Right ventricle myocardium superior (tissue), 1 donor: ENCODE measurements at places on chromosomes 1 and 21. TPM values are rescaled to one million over a fixed set of nuclear protein-coding genes. Genes with fewer than 3 reads are reported as not detected.

DNA sequence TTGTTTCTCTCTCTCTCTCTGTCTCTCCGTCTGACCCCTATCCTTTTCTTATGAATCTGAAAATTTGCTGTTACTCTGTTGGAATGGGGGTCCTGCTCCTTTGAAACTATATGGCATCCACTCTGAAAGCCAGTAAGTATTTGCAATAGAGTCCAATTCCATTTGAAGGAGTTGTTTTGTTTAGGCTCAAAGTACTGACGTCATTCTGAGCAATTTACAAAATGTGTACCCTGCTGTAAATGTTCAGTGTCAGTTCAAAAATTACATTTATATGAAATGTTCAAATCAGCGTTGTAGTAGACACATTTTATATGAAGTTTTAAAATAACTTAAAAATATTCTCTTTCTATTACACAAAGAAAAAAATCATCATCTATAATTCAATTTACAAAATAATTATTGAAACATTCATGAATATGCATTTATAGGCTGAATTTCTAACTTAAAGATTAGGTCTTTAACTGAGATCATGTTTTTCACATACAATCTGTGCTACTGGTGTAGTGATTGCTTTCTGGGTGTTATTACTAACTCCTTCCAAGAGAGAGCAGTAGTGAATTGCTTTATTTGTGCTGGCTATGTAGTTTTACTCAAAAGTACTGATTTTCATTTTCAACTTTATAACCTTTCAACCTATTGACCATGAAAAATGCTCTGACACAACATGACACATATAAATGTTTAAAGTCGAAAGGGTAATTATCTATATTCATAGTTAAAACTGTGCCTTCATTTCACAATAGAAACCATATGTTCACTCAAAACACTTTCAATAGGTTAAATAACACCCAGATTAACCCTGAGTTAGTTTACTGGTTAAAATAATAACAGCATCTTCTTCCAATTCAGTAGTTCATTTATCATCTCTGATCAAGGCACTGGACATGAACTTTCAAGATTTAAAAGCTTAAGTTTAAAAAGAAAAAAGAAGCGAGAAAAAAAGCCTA lies 253.1 kb upstream of the ADGRL4 start:
- DNase-seq: no peak

DNA sequence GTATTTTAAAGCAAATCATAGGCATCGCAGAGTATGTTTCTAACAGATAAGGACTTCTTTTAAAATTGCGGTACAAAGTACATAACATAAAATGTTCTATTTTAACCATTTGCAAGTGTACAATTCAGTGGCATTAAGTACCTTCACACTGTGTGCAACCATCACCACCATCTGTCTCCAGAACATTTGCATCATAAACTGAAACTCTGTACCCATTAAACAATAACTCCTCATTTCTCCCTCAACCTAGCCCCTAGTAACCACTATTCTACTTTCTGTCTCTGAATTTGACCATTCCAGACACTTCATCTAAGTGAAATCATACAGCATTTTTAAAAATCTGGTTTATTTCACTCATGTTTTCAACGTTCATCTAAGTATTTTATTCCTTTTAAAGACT lies 16.6 kb upstream of the ATF3 start:
- DNase-seq: no peak

GRCh38 chr1:169959686-169960085 lies 66.0 kb upstream of the SCYL3 start:
- DNase-seq: no peak

DNA sequence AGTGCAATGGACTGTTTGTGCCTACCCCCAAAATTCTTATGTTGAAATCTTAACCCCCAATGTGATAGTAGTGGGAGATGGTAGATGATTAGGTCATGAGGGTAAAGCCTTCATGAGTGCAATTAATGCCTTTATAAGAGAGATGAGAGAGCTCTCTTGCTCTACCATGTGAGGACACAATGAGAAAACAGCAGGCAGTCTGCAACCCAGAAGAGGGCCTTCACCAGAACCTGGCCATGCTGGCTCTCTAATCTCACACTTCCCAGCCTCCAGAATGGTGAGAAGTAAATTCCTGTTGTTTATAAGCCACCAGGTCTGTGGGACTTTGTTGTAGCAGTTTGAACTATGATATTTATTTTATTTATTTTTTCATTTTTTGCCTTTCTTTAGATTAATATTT lies 21.0 kb downstream of the RYR2 start:
- no peak for DNase-seq

DNA sequence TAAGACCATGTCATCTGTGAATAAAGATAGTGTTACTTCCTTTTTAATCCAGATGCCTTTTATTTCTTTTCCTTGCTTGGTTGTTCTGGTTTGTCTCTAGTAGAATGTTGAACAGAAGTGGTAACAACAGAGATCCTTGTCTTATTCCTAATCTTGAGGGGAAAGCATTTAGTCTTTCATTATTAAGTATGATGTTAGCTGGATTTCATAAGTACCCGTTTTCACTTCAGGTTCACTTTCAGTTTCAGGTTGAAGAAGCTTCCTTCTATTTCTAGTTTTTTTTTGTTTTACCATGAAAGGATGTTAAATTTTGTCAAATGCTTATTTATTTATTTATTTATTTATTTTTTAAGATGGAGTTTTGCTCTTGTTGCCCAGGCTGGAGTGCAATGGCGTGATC lies 22.3 kb upstream of the AGPAT3 start:
- DNase-seq: no peak

GRCh38 chr1:201702936-201703335 lies 126.0 kb upstream of the IPO9 start:
- DNase-seq: no peak

- no peak for DNase-seq
These were observed 148.6 kb downstream of the NCAM2 start for GRCh38 chr21:21146587-21147373.

DNA sequence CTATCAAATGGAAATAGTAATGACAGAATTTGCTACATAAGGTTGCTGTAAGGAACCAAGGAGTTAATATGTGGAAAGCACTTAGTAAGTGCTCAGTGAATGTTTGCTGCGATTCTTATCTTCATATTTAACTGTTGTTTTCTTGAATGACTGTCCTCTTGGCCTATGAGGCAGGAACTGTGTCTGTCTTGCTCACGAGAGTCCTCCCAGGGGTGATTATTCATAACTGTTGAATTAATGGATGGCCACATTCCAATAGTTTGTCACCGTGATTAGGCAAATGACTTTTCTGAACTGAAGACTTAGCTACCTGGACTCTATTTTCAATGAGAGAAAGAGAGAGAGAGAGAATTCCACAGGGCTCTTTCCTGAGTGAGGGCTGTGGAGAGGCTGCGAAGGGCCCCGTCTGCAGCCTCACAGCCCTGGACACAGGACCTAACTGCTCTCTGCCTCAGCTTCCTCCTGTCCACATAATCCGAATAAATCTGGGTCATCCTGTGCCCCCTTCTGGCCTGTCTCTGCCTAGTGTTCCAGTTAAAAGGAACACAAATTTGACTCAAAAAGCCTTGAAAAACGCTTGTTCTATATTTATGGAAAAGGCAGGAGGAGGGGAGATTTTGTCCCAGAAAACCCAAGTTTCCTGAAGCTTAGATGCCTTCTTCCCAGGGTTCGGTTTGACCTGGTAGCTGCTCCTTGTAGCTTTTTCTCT lies 8.5 kb downstream of the EDN2 start:
- DNase-seq: no peak

- no peak for DNase-seq
These were observed 2.4 kb downstream of the FNBP1L start for GRCh38 chr1:93450321-93450720.

GRCh38 chr1:40050863-40051262 lies 10.3 kb downstream of the CAP1 start:
- no peak for DNase-seq

DNA sequence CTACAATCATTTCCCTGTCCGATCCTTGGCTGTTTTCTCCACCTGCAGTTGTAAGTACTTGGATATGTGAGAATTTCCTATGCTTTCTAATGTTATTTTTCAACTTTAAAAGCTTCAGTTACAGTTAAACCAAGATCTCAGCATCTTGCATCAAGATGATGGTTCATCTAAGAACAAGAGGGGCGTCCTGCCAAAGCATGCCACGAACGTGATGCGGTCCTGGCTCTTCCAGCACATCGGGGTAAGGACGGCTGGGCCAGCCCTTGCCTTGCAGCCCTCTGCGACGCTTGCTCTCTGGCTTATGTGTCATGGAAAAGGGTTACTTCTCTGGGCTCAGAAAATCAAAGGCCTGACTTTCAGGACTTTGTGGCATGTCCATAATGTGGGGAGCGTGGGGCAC lies 46.8 kb downstream of the PKNOX1 start:
- DNase-seq: no peak

DNA sequence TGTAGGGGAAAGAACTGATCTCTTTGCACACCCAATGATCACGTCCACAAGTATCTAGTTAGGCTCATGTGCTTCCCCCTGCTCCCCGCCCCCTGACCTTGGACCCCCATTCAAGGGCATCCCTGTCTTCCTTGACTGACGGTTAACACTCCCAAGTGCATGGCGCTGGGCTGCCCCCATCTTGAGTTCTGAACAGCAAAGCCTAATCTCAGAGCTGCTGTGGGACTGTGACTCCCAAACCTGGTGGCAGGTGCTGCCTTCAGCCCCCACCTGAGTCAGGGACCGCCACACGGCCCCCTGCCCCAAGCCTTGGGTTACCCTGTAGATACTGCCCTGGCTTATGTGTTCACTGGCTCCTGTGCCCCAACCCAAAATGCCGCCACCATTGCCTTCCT lies 925 bp downstream of the TNNI1 start:
- DNase-seq: no peak

GRCh38 chr1:225688345-225688744 lies 35.4 kb upstream of the ENAH start:
- DNase-seq: no peak

DNA sequence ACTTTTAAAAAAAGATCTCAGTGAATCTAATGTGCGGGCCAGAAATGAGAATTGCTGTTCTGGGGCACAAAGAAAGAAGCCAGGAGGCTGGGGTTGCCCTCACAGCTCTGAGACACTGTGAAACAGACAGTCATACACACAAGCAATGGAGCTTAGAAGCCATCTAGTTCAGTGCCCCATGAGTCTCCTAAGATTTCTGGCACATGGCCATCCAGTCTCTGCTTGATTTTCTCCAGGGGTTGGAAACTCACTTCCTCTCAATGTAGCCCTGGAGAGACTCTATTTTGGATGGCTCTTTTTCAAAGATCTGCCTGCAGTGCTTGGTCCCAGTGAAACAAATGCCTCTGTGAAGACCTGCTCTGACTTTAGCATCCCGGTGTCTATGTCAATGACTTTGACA lies 38.6 kb downstream of the KCNN3 start:
- no peak for DNase-seq

The TNFRSF4 gene
- total RNA-seq: 2.1 TPM

The ROR1 gene
- 8.6 TPM for total RNA-seq

The HMGCS2 gene
- 210 TPM for total RNA-seq

The GSTM1 gene
- not detected for total RNA-seq

The CD1E gene
- total RNA-seq: not detected

The TFF2 gene
- not detected for total RNA-seq

The FLG2 gene
- total RNA-seq: not detected

The UBL4B gene
- total RNA-seq: not detected
